T-helper 1 cell (primary cell): ENCODE measurements at places on chromosomes 1 and 21.

DNA sequence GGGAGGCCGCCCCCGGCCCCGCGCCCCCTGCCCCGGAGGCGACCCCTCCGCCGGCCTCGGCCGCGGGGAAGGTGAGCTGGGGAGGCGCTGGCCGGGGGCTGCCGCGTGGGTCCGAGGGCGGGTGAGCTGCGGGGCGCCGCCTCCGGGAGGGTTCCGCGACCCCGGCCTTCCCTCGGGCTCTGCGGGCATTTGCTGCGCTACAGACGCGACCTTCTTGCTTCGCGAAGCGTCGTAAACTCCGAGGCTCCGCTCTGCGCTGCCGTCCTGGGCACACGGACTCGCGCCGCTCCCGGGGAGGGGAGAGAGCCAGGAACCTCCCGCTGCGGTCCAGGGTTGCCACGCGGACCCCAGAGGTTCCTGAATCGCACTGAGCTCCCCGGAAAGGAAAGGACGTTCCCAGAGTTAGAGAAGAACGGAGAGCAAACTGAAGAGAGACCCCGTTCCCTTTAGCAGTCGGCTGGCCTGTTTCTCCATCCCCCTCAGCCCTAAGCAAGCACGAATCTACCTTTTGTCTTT lies 345 bp downstream of the SLX9 start:
- no peak for DNase-seq

DNA sequence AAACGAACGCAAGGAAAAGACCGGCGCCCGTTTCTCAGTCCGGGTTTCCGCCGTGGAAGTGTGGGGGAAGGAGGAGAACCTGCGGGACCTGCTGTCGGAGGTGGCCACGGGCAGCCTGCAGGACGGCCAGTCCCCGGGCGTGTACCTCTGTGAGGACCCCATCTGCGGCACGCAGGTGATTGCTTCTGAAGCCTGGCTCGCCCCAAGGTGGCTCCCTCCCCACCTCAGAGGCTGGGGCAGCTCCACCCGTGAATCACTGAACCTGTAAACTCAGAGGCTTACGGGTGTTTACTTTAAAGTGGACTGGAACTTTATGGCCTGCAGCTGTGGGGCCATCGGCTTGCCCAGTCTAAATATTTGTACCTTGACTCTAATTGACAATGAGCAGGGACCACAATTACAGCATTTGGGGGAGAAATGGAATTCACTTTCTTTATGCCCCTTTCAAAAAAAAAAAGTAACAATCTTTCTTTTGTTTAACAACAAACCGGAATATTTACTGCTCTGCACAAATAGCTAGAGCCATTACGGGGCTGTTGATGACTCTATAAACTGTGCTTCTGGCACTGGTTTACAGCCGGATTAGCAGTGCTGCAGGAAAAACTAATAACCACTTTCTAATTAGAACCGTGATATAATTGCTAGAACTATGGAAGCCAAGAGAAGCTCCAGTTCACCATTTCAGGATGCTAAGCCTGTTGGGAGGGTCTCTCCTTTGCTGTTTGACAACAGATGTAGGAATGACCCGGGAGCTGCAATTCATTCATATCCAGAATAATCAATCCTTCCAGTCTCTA lies 454.8 kb downstream of the KIF26B start:
- no peak for DNase-seq

GRCh38 chr1:99397029-99397428 lies 132.7 kb downstream of the PLPPR4 start:
- DNase-seq: no peak

DNA sequence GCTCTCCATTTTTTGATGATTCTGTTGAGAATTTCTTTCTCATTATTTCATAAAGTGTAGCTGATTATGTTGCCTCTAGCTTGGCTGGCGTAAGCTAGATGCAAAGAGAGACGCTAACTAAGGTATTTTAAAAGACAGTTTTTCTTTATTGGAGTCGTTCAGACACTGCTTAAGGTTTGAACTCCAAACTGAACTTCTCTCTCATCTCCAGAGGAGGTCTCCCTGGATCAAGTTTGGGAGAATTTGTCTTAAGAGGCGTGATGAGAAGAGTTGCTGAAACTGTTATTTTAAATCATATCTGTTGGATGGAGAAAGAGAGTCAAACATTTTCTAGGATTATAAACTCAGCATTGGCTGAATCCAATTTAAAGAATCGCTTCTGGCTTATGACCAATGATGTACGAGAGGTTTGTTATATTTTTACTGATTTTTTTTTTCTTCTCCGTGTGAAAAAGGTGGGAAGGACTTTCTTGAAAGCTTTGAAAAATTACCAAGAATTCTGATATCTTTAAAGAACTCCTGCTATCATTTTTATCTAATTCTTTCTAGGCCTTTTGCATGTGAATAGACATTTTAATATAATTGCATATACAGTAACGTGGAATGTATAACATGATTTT lies 34.0 kb downstream of the MAP3K7CL start:
- no peak for DNase-seq

- DNase-seq: no peak
These were observed 75.0 kb downstream of the CEP350 start for GRCh38 chr1:180029524-180030135.

DNA sequence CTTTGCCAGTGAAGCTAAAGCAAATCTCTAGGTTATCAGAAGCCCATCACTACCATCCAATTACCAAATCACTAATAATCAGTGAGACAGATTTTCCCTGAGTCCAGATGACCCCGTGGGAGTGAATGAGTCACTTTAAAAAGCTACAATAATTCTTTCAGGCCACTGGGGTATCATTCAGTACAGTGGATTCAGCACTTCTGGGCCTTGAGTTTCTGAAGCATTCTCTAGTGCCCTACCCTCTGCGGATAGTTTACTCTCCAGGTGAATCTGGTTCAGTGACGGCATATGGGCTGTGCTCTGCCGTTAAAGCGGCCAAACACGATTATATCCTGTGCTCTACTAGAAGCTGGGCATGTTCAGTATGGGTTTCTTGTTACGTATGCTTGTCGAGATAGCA lies 26.1 kb downstream of the NR5A2 start:
- DNase-seq: no peak

- no peak for DNase-seq
These were observed 550 bp downstream of the ARHGEF16 start for GRCh38 chr1:3454811-3455618.

GRCh38 chr1:47809301-47810084 lies 187.7 kb downstream of the TRABD2B start:
- no peak for DNase-seq

GRCh38 chr1:239930686-239931262 lies 160.9 kb upstream of the FMN2 start:
- no peak for DNase-seq

DNA sequence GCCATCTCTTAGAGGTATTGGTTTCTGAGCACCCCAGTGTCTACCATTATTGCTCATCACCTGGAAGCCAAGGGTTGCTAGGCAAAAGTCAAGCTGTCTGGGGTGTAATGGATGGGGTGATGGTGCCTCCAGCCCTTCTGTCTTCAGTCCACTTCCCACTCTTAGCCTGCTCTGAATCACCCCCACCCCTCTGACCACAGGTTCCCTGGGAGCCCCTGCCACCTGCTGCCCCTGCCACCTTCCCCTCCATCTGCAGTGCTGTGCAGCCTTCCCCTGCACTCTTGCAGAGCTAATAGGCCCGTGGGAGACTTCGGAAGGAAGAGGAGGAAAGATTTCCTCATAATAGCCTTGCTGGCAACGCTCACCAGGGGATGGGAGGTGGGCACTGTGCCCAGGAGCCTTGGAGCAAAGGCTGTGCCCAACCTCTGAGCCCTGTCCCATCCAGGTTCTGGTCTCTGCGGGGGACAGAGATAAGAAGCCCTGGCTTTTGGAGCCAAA lies 35.5 kb downstream of the CAPN2 start:
- DNase-seq: no peak

GRCh38 chr1:12244585-12244984 lies 14.8 kb downstream of the VPS13D start:
- no peak for DNase-seq

- DNase-seq: no peak
These were observed 250.8 kb upstream of the KIAA0040 start for GRCh38 chr1:175443332-175443731.

- no peak for DNase-seq
These were observed 11.0 kb upstream of the TIPRL start for GRCh38 chr1:168167806-168168205.

DNA sequence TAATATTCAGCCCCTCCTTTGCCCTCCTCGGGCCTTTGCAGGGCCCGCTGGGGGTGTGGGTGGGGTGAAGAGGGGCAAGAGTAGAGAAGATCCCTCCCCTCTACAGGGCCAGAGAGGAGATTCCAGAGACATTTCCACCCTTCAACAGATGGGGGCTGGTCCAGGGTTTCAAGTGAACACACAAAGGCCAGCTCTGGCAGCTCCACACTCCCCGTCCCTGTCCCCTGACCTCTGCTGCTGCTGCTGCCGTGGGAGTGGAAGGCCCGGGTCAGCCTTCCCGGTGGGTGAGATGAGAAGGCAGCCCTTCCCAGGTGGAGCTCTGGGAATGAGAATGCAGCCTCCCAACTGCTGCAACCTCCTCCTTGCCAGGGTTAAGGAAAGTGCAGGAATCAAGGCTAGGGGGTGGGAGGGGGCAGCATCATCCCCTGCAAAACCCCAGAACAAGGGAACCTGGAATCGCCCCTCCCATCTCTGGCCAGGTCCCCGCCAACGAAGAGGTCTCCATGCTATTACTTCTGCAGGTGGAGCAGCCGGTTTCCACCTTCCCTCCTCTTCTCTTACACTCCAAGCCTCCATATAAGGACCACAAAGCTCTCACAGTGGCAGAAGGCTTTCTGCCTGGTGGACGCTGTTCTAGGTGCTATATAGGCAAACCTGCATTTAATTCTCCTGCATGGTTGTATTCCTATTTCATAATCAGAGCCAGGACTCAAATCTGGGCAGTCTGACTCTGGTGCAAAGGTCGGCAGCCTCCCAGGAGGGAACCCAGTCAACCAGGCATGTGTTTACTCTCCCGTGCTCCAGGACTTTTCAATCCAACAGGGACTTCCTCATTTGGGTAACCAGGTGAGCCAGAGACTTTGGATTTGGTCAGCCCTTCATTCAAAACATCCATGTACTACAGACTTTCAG lies 22.9 kb upstream of the ARHGEF10L start:
- no peak for DNase-seq

DNA sequence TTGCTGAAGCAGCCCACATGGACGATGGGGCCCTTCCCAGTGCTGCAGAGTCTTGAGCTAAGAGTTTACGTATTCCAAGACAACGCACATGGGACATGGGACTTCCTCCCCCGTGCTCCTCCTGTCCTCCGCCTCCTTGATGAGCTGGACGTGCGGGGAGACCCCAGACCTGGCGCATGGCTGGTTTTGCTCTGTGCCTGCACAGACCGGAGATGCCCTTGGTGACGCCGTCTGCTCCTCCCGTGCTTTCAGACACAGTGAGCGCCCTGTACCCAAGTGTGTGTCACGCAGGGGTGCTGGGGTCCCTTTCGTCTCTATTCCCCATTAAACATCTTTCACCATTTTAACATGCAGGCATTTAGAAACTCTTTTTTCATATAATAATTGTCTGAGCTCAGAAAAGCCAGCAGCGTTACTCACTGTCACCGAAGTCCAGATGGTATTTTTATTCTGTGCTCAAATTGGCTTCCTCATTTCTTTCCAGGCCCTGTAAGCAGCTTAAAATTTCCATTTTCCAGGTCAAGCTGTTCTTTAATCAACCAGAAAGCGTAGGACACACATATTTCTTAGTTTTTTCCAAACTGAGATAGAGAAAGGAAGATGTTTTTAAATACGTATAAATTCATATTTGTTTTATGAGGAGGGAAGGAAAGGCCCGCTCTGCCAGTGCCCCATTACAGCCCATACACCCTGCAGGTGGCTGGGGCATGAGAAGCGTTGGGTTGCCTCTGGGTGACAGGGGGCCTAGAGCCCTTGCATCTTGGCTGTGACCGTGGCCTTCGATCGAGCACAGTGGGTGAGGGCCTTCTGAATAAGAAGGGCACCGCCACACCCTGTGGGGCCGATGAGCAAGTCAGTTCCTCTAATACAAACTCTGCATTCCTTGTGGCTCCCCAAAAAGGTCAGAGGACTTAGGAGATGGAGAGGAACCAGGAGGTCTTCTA lies 17.9 kb upstream of the ZBTB21 start:
- DNase-seq: no peak

DNA sequence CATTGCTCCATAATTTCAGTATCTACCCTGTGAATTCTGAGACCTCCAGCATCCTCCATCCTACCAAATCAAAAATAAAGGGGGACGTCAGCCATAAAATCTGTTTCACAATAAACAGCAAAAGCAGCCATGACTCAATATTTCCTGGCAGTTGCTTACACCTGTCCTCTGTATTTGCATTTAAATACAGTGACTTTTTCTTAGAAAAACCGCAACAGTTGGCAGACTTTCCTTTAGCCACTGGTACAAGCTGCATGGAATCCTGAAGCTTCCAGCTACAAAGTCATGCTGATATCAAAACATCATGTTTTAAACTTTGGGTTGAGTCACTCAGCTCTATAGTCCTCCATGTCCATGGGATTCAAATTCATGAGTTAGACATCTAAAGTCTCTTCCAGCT lies 278.0 kb upstream of the KAZN start:
- no peak for DNase-seq

- DNase-seq: no peak
These were observed 4.6 kb upstream of the C1orf87 start for GRCh38 chr1:60078182-60078581.

DNA sequence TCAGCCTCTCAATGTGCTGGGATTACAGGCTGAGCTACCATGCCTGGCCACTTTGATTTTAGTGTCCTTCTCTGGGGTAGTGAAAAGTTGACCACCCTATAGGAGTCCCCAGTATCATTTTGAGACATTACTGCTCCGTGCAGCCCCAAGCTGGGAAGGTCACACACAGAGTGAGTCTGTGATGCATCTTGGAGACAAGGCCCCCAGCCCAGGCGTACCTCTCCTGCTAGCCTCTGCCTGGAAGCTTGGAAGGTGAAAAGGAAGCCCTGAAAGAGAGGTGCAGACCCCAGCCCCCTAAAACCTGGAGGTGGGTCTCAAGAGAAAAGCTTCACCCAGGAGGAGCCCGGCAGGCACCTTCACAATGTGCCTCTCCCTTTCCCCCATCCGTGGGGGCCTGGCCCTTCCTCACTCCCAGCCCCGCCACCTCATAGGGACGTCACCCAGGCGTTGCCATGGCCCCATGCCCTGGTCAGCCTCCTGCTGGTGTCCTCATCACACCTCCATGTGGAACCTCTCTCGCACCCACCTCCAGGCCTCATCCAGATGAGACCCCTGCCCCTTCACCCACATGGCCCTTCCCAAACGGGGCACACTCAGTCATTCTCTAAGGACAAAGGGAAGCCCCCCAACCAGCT lies 5.6 kb upstream of the ARF1 start:
- DNase-seq: no peak

- no peak for DNase-seq
These were observed 6.8 kb downstream of the TRNP1 start for GRCh38 chr1:27000090-27000816.

- DNase-seq: no peak
These were observed 55.3 kb downstream of the NME7 start for GRCh38 chr1:169312084-169312954.

DNA sequence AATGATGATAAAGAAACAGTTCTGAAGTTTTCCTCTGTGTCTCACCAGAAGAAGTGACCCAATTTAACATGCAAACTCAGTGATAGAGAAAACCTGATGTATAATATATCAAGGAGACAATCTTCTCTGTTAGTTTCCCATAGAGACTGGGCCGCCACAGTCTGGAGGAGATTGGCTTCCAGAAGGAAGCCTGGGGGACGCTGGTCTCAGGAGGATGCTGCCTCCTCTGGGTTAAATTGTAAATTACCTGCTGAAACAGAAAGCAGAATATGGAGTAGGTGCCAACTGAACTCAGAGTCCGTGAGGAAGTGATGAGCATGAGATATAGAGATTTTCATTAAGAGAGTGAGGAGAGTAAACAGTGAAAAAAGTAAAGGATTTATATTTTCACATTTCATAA lies 15.8 kb downstream of the OR14I1 start:
- DNase-seq: peak; percentile 11
